ENCODE measurements at places on chromosomes 16 and 17.

DNA sequence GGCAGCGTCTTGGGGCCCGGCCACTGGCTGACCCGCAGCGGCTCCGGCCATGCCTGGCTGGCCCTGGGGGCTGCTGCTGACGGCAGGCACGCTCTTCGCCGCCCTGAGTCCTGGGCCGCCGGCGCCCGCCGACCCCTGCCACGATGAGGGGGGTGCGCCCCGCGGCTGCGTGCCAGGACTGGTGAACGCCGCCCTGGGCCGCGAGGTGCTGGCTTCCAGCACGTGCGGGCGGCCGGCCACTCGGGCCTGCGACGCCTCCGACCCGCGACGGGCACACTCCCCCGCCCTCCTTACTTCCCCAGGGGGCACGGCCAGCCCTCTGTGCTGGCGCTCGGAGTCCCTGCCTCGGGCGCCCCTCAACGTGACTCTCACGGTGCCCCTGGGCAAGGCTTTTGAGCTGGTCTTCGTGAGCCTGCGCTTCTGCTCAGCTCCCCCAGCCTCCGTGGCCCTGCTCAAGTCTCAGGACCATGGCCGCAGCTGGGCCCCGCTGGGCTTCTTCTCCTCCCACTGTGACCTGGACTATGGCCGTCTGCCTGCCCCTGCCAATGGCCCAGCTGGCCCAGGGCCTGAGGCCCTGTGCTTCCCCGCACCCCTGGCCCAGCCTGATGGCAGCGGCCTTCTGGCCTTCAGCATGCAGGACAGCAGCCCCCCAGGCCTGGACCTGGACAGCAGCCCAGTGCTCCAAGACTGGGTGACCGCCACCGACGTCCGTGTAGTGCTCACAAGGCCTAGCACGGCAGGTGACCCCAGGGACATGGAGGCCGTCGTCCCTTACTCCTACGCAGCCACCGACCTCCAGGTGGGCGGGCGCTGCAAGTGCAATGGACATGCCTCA, 773 bp downstream of the NTN3 start:
- no peak for DNase-seq

DNA sequence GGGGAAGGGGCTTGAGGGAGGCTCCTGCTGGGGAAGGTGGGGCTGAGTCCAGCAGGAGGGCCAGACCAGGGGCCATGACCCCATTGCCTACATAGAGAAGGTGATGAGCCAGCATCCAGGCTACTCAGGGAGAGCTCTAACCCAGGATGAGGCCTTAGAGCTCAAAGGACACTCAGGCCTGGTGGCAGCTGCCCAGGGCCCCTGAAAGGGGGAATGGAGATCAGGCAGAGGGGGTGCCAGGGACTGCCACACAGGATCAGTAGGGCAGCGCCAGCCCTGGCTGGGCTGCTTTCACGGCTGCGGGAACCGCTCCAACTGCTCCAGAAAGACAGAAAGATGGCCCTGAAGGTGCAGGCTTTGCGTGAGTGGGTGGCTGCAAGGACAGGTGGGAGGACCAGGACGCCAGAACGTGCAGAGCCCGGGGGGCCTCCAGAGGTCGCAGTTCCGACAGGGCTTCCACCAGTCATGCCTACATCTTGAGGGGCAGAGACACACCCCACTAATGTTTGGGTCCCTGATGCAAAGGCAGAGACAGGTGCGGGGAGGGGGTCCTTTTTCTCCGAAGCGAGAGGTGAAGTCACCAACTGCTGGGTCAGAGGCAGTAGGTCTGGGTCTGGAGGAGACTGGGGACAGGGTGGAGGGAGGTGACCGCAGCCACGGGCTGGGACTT, 882 bp upstream of the ATP6V0C start:
- DNase-seq, result no peak

DNA sequence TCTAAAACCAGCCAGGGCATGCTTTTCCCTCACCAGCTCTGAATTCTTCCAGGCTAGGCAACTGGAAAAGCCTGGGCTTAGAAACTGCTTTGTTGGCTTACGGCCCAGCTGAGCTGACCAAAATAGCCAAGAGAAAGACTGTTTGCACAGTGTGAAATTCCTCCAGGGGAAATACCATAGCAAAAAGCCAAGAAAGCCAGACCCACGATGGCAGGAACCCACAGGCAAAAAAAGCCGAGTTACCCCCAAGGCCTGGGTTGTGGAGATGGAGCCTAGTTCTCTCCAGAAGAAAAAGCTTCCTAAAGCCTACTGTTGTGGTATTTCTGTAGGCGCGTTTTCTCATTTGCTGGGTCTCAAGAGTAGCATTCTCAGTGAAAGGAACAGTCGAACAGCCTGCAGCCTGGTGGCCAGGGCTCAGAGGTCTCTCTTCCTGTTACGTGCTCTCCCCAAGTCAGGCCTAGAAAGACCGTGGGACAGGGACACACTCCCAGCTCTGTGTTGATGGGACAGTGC, 9.2 kb downstream of the SP2 start:
- peak; percentile 78 for DNase-seq

- DNase-seq, result no peak
These were observed 153.6 kb downstream of the ABCA8 start for GRCh38 chr17:68801335-68802247.

GRCh38 chr16:61549327-61549726, 486.9 kb downstream of the CDH8 start:
- DNase-seq, result no peak

DNA sequence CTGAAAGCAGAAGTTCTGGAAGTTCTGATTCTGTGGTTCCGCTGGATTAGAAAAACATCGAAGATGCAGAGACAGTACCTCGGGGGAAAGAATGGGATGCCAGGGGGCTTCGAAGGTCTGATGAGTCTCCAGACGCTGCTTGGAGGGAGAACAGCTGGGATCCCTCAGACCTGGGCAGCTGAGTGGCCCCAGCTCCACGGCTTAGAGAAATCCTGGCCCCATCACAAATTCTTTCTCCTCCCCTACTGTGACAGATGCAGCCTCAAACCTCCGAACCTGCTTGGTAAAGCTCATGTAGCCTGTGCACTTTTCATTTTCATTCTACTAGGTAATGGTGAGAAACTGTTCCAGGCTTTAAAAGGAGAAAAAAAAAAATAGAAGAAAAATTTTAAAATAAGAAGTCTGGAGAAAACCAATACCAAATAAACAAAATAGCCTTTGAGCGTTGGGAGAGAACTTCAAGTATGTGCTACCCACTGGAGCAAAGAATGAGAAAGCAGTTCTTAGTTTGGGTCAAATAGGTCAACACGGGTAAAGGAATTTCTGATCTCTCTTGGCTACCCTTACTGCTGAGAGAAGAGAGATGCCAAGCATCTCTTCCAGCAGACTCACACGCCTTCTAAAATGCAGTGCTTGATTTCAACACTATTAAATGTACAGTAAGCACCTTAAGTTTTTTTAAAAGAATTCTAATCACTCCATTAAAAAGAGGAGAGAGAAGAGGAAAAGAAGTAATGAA, 19.9 kb downstream of the MAF start:
- no peak for DNase-seq

DNA sequence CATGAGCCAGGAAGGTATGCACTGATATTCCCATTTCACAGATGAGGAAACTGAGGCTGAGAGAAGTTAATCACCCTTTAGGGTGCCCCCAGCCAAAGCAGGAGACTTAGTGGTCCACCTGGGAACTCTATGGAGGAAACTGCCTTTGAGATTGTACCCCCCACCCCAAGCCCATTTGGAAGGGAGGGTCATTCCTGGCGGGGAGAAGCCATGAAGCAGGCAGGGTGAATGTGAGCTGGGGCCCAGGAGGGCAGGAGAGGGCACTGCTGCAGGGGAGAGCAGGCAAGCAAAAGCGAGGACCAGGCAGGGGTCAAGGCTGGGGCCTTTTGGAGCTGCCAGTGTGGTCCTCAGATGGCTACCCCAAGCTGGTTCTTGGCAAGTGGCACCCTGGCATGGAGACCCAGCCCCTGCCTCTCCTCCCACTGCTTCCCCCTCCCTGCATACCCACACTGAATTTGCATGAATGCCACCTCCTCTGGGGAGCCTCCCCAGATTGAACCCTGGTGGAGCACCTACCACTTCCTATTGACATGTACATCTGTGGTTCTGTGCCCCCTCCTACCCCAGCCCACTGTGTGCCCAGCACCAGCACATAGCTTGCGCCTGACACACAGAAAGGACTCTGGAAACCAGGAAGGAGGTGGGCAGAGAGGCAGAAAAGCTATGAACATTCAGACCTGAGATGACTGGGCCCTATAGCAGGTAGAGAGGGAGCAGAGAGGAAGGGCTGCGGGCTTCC, 965 bp upstream of the TMC6 start:
- no peak for DNase-seq

DNA sequence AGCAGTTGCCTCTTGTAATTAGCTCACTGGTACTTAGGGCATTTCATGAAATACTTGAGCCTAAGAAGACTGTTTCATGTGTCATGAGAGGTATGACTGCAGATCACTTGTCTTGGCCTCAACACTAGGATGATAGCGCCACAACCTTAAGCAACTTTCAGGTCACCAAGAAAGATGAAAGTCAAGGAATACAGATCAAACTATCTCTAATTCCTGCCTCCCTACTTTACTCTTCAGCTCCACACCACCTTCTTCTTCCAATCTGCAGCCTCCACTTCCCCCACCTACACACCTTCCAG, 28.0 kb downstream of the GNA13 start:
- DNase-seq, result no peak
